ENCODE measurements at places on chromosomes 12 and 14. TPM values are rescaled to one million over a fixed set of nuclear protein-coding genes. Genes with fewer than 3 reads are reported as not detected.

The STXBP6 gene
- not detected for polyA plus RNA-seq

The CCDC197 gene
- polyA plus RNA-seq, result not detected

The SAMD4A gene
- polyA plus RNA-seq, result 5.8 TPM

The ANKRD33 gene
- not detected for polyA plus RNA-seq
